ENCODE measurements at places on chromosomes 3 and 15.

GRCh38 chr15:72858205-72858604 lies 74.6 kb upstream of the ADPGK start:
- no peak for DNase-seq

DNA sequence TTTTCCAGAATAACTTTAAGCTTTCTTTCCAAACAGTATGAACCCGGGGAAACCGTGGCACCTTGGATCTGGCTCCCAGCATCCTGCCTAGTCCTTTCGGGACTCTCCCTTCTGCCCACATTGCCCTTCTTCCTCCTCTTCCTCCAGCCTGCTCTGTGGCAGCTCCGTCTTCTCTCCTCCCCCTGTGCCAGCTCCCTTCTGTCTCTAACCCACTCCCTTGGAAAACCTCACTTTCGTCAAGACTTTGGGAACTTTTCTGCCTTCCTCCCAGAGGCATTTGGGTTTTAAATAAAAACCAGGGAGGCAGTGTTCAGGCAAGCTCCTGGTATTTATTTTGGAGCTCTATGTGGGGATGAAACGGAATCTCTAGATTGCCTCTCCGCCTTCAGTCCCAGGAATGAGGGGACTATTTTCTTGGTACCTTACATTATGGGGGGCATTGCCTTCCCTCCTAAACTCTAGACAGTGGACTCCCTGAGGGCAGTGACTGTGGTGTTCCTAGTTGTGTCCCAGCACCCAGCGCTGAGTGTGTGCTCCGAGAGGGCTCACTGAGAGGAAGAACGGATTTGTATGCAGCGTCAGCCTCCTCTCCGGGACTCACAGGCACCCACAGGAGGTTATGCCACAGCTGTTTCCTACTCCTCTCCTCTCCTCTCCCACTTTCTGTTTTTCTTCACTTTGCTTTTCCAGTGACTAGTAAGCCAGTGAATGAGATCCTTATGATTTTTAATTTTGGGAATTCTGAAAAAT lies 105.4 kb upstream of the MRPS22 start:
- DNase-seq: no peak

DNA sequence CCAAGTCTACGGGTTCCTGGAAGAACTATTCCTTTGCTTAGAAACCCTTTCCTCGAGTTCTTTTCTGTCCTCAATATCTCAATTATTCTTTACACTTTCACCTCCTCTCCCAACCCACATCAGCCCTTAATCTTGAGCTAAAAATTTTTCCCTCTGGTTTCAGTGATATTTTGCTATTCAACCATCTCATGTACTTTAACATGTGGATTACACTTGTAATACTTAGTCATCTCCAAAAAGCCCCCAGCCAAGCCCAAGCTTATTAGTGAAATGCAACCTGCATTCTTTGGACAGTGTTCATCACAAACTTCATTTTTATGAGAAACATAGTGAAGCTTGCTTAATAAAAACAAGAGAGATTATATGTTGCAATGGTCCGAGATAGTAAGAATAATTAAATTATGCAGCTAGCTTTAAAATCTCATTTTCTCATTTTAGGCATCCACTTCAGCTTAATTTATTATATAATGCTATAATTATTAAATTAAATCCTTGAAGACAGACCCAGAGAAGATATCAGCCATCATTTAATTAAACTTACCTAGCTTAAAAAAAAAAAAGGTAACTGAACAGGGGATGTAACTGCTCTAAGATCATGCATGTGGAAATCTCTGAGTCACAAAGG lies 534.5 kb upstream of the TBL1XR1 start:
- DNase-seq: no peak

- no peak for DNase-seq
Observed at GRCh38 chr15:33788906-33789540, 179.3 kb upstream of the CHRM5 start.

- DNase-seq: no peak
Observed at GRCh38 chr15:96334017-96334704, 3.7 kb downstream of the NR2F2 start.

- DNase-seq: no peak
Observed at GRCh38 chr3:186785495-186786018, 2.2 kb downstream of the EIF4A2 start.

GRCh38 chr15:45185903-45186770 lies 1.6 kb downstream of the SHF start:
- no peak for DNase-seq

DNA sequence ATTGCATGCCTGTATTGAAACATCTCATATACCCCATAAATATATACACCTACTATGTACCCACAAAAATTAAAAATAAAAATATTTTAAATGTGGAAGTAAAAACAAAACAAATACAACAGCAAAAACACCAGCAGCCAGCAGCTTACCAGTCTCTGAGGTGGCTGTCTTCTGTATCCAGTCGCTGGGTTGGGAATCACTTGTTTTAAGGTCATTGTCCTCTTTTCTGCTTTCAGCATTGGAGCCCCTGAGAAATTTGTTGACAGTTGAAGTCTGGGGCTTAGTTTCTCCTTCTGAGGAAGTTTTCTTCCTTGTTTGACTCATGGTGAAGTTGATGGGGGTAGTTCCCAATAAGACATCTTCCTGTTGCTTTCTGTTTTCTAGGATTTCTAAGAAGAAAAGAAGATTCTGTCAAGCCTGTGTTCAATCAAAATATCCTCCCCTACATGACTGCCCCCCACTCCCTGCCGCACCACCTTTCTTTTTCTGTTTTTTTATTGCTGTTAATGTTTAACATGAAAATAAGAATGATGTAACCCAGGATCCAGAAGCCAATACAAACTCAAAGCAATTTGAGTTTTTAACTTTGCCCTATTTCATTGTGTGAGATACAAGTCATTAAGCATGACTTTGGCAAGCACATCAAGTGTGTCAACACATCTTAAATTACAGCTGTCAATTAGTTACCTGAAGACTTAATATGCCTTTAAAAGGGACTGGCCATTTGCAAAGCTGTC lies at the start of gene LRRC31:
Gene LRRC31, minus strand, starts transcription at position 452 of the 737 bp plus-strand sequence. Its CDS starts 128 bp downstream, at position 324.
- no peak for DNase-seq

- DNase-seq: no peak
Observed at GRCh38 chr3:152497457-152497856, 228.7 kb downstream of the MBNL1 start.

DNA sequence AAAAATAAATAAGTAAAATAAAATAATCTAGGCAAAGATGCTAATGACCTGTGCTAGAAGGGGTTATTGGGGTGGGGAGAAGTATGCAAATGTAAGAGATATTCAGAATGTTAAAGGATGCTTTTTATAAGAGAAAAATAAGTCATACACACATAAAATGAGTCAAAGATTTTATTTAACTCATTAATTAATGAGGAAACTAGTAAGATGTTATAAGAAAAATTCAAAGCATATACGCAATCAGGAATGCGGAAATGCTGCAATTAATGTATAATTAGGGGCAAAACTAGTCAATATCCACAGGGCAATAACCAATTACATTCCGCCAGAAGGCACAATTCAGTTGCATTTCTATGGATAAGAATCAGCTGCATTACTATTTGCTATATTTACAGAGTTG lies 30.1 kb downstream of the MAP3K13 start:
- DNase-seq: no peak

GRCh38 chr15:60396958-60397771 lies 621 bp downstream of the ANXA2 start:
- no peak for DNase-seq

GRCh38 chr3:192675958-192676649 lies 51.2 kb downstream of the FGF12 start:
- no peak for DNase-seq

DNA sequence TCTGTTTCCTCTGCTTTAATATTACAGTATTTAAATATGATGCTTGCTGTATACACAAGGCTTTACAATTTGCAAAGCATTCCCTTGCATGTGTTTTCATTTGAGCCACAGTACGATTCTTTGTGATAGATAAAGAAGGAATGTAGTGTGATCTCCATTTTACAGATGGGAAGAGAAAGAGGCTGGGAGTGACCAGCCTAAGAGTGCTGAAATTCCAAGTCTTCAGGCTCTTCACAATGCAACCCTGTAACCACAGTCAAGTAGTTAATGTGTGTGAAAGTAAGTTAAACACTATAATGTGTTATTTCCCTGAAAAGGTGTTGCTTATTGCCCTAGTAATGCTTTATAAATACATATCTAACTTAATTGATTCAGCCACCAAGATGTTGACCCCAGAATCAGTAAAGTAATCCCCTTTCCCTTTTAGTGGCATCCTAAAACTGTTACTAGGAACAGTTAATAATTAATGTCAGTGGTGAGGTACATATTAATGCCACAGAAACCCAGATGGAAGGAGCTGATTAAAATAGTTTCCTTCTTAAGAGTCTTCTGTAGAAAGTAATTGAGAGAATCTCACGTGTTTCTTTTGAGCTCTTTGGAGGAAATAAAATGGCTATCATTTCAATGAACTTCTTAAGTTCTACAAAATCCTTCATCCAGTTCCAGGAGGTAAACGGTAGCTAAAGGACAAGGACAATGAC lies 110.4 kb downstream of the IL12A start:
- no peak for DNase-seq

- DNase-seq: no peak
Observed at GRCh38 chr15:38672814-38673670, 108.4 kb upstream of the RASGRP1 start.

DNA sequence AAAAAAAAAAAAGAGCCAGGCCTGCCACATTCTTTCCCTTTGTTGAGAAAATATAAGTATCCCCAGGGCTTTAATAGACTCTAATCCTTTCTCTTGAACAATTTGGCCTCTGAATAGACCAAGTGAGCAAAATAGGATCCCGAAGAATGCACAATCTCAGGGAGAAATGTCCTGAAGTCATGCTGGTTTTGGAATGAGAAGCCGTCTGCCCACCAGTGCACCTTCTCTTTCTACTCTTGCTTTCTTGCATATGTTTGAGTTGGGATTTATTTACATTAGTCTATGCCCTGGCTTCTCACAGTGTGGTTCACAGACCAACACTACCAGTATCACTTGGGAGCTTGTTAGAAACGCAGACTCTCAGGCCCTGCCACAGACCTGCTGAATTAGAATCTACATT lies 153.0 kb downstream of the ZNF621 start:
- no peak for DNase-seq

- DNase-seq: no peak
Observed at GRCh38 chr3:29991198-29991597, 615.2 kb upstream of the TGFBR2 start.

DNA sequence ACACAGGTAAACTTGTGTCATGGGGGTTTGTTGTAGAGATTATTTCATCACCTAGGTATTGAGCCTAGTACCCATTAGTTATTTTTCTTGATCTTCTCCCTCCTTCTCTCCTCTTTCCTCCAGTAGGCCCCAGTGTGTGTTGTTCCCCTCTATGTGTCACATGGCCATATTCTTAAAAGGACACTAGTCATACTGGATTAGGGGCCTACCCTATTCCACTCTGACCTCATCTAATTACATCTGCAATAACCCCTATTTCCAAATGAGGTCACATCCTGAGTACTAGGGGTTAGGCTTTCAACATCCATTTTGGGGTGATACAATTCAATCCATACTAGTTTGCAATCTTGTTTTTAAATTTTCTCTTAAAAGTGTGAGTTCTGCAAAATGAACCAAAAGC lies 142.8 kb downstream of the IMPG2 start:
- DNase-seq: no peak

DNA sequence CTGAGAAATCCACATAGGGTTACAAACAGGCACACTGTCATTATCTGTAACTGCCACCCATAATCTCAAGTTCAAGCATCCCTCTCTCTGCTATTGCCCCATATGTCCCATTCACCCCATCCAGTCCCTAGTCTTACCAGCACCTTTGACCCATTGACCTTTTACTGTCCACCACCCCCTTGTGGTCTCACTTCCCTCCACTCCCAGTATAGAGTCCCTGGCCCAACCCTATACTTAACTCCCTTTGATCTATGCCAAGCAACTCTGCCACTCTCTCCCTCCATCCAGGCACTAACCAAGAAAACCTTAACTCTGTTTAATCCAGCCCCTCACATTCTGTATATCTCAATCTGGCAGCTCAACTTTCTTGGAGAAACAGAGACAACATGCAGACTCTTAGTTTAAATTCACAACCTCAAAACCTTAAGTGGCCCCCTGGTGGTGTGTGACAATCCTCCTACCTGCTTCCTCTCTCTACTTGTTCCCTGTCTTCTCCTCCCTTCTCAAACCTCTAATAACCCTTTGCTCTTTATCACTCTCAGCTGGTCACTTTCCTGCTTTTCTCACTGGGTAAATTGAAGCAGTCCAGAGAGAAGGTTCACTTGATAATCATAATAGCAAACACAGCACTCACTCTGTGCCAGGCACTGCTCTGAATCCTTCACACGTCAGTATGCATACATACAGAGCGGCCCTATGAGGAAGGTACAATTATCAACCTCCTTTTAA lies 162.7 kb downstream of the STT3B start:
- DNase-seq: no peak

- no peak for DNase-seq
Observed at GRCh38 chr3:179067839-179068238, 3.8 kb downstream of the ZMAT3 start.

DNA sequence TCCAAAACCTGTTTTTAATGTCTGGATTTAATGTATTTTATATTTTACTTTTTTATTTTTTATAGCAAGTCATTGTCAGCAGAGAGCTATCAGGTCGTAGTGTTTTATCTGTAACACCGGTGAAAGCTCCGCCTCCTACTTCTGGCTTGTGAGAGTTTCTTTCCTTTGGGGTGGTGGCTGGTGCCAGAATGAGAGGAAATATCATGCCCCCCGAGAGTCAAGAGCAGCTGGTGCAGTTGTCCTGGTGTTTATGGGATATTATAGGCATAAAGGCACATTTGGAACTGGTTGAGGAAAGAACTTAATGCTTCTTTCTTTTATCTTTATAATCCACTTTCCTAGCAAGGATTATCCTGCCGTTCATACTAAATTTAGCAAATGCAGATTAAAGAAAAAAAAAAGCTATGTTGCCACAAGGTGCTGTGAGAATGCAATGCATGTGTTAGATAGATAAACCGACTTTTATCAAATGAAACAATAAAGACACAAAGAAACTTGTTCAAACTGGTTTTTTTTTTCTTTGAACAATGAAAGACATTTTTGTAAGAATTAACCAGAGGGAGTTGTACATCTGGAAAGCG lies 260.1 kb upstream of the PLSCR5 start:
- DNase-seq: no peak

DNA sequence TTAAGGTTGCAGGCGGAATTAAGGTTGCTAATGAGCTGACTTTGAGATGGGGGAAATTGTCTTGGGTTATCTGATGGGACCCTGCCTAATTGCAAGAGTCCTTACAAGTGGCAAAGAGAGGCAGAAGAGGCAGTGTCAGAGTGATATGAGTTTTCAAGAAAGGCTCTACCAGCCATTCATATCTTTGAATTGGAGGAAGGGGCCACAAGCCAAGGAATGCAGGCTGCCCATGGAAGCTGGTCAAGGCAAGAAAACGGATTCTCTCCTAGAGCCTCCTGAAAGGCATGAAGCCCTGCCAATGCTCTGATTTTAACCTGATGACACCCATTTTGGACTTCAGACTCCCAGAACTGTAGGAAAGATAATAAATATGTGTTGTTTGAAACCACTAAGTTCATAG lies 20.6 kb upstream of the SMAD6 start:
- DNase-seq: no peak

DNA sequence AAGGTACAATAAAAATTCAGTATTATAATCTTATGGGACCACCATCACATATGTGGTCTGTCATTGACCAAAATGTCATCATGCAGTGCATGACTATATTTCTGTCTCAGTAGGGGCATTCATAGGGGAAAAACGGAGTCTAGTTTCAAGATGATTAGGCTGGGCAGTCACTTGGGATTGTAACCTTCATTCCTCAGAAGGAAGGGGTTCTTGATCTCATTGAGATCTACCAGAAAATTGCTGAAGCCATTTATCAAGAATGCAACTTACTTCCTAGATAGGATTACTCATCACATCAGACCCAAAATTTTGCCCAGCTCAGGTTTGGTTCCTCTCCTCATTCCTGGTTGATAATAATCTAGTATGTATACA lies 37.3 kb downstream of the BTD start:
- DNase-seq: no peak

Measured in HepG2 (cell line).